Activated naive CD4-positive, alpha-beta T cell treated with anti-CD3 and anti-CD28 coated beads for 36 hours (primary cell): ENCODE measurements at places on chromosomes 5 and 9.

- no peak for DNase-seq
Measured at GRCh38 chr9:92257327-92257726, 36.2 kb downstream of the IARS1 start.

GRCh38 chr9:127612939-127613582 is 984 bp downstream of the STXBP1 start:
- DNase-seq, result peak; percentile 36

GRCh38 chr9:79952401-79952800 is 380.6 kb downstream of the TLE4 start:
- no peak for DNase-seq

GRCh38 chr5:73770172-73771025 is 144.4 kb downstream of the ARHGEF28 start:
- no peak for DNase-seq

DNA sequence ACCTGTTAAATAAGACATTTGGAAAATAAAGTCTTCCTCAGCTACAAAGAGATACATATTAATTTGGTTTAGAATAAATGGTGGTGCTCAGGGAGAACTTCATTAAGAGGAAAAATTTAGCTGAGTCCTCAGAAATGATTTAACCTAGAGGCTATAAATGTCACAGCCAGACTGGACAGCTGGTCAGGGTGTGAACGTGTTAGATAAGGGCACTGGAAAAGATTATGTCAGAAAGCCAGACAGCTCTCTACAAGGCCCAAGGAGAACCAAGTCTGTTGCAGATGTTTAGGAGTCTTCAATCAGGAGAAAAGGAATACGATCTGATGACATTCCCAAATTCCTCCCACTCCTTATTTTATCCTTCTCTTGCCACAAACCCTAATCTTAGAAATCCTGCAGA is 265.2 kb downstream of the MAT2B start:
- DNase-seq, result no peak

- DNase-seq, result no peak
Measured at GRCh38 chr5:2442496-2443354, 308.8 kb downstream of the IRX2 start.

- no peak for DNase-seq
Measured at GRCh38 chr9:133227242-133227860, 18.3 kb upstream of the OBP2B start.

GRCh38 chr5:116487045-116487444 is 87.6 kb downstream of the SEMA6A start:
- no peak for DNase-seq
